Central memory CD4-positive, alpha-beta T cell (primary cell): ENCODE measurements at places on chromosomes 3 and 15.
A peak's percentile ranks its signal among the peaks of the same experiment; 100 is the strongest.

- DNase-seq, result no peak
Observed at GRCh38 chr15:21267226-21267625, 173.1 kb downstream of the POTEB3 start.

- no peak for DNase-seq
Observed at GRCh38 chr3:125334675-125335560, 40.2 kb downstream of the ZNF148 start.

GRCh38 chr3:49873623-49874022 is 3.9 kb upstream of the CAMKV start:
- DNase-seq, result no peak

- DNase-seq, result no peak
Observed at GRCh38 chr3:59535791-59536221, 486.0 kb upstream of the CFAP20DC start.

DNA sequence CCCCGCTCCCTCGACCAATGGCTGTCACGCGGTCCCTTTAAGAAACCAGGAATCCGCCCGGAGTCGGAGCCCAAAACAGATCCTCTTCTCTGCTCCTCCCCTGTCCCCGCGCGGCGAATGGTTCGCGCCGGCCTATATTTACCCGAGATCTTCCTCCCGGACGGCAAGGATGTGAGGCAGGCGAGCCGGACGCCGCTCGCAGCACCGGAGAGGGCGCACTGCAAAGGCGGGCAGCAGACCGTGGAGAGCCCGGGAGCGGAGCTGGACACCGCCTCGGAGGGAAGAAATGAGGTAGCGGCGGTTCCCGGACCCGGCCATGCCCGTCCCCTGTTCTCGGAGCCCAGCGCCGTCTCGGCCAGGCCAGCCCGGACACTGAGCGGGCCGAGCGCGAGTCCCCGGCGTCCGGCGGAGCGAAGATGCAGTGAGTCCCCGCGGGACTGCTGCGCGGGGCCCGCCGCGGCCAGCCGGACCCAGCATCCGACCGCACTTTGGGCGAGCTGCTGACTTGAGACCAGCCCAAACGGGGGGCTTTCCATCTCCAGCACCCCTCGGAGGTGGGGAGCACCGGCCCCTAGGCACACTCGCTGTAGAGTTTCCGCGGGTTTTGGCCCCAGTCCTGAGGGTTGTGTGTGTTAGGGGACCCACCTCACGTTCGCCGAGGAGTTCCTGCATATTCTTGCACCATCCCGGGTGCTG is at the start of gene FAM43A:
TSS of gene FAM43A (plus strand) at position 166 of the 696 bp plus-strand sequence. CDS start 944 bp downstream, outside the sequence.
- DNase-seq, result peak; percentile 49

- DNase-seq, result no peak
Observed at GRCh38 chr15:62969442-62970089, 73.0 kb upstream of the TPM1 start.
